Stimulated activated CD8-positive, alpha-beta memory T cell treated with anti-CD3 and anti-CD28 coated beads, Interleukin-7, amount 100 ng/mL, for 4 hours (primary cell): ENCODE measurements at places on chromosomes 3 and 15.

DNA sequence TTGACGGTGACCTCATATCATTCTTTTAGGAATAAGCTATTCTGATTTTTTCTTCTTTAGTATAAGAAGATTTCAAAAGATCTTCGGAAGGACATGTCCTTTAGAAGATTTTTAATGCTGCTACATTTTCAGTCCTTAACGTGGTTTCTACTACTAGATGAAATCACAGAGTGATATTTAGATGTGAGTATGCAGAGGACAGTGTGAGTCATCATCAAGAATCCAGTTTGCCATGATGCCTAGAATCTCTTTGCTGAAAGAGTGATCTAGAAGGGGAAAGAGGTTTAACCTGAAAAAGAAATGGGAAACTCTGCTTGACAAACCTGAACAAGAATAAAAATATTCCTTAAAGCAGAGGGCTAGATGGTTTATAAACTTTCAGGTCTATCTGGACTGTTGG, 43.2 kb downstream of the SLC7A14 start:
- DNase-seq: no peak

DNA sequence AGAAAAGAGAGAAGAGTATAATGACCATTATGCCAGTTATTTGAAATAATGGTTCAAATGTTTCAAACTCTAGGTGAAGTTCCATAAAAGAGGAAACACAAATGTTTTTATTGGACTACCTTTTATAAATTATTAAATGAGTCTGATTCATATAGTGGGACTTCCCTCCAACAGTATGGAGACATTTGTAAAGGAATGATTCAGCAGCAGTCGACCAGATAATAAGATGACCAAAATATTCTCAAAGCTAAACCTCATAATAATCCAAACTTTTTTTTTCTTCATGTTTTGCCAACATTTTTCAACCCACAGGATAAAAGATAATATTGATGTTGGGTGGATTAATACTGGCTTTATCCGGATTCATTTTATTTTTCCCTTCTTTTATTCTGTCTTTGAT, 18.8 kb downstream of the TIPARP start:
- DNase-seq: no peak

- DNase-seq: no peak
These were observed 16.2 kb downstream of the XIRP1 start for GRCh38 chr3:39176025-39176714.

GRCh38 chr15:90099868-90100831, 2.1 kb downstream of the IDH2 start:
- no peak for DNase-seq

DNA sequence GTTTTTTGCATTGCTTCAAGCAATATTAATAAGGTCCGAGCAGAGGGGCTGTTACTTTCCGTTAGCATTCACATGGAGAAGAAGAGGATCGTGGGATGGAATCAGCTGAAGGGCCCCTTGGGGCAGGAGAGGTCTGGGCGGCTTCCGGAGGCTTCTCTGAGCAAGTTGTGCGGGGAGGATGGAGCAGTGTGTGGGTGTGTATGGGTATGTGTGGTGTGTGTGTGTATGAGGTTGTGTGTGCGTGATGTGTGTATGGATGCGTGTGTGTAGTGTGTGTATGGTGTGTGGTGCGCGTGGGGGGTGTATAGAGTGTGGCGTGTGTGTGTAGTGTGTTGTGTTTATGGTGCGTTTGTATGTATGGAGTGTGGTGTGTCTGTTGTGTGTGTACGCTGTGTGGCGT, 25.8 kb downstream of the GABRA5 start:
- DNase-seq: no peak

- no peak for DNase-seq
These were observed 71.9 kb downstream of the PFN2 start for GRCh38 chr3:149898771-149899170.

DNA sequence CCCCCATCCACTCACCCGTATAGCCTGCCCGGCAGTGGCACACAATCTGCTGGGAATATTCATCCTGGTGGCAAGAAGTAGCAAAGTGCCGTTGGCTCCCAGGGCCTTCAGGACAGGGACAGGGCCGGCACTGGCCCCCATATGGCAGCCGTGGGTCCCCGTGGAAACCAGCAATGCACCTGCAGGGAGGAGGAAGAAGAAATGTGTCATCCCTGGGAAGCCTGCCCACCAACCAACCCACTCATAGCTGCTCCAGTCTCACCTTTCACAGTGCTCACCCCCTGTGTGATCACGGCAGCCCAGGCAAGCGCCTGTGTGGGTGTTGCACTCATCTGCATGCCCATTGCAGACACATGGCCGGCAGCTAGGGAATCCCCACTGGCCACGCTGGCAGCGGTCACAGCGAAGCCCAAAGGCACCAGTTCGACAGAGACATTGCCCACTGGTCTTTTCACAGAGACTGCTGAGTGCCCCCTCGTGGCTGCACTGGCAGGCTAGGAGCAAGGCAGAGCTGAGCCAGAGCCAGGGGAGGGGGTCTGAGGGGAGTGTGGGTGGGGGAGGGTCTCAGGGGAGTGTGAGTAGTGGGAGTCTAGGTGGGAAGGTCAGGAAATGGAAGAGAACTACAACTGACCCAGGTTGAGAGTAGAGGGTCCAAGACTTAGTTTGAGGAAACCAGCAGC, 4.5 kb upstream of the USP19 start:
- DNase-seq: no peak

GRCh38 chr3:197837282-197837681, 46.2 kb downstream of the LRCH3 start:
- DNase-seq: no peak

DNA sequence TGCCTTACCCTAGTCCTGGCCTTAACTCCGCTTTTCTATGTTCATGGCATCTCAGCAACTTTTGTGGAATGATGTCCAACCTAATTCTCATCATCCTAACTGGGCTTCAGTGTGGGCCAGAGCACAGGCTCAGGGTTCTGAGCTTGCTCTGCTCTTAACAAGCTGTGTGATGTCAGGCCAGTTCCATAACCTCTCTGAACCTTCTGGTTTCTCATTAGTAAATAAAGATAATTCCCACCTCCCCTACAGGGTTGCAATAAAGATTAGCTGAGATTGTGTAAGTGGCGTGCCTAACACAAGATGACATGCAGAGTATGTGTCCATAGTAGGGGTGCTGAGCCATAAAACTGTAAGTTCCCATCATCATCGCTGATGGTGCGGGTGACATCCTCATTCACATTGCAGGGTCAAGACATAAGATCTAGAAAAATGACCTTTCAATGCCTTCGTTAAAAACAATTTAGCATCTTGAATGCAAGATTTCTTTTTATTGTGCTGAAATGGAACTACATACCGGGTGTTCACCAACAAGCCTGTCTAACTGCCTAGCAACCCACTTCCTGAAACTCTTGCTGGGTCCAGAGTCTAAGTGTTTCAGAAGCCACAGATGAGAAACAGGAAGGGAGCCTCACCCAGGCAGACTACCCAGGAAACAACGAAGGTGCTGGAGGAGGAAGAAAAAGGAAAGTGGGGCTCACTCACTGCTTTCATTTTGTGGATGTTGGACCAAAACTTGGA, 36.2 kb downstream of the CDCP1 start:
- no peak for DNase-seq

GRCh38 chr3:8607234-8608040, 37.2 kb downstream of the SSUH2 start:
- DNase-seq: no peak

- no peak for DNase-seq
These were observed 93.7 kb upstream of the RBMS3 start for GRCh38 chr3:29186982-29187725.

DNA sequence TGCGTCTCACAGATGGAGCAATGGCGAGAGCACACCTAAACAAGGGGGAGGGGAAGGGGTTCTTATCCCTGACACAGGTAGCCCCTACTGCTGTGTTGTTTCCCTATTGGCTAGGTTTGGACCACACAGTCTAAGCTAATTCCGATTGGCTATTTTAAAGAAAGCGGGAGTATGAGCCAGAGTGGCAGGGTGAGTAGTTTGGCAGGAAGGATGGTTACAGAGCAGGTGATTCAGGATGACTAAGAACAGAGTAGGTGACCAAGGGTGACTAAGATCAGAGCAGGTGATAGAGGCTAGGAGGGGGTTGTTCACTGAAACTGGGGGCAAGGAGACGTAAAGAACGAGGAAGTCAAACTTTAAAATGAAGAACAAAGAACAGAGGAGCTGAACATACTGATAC, 511.8 kb downstream of the EDEM1 start:
- no peak for DNase-seq

- DNase-seq: no peak
These were observed 171.9 kb downstream of the FRMD5 start for GRCh38 chr15:44023176-44023575.

DNA sequence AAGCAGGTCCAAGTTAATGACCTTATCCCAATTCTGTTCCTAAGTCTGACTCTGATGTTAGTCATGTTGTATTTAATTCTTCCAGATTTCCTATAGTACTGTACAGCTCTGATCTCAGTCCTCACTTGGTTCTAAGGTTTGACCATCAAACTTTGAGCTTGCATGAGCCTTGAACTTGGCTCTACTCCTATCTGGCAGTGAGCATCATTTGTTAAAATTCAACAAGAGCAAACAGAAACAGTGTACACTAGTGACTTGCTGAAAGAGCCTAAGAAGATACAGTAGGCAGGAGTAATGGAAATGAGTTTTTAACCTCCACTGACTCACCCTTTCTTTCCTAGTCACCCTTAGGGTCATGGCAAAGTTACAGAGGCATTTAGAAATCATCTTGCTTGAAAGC, 451.1 kb upstream of the TPRG1 start:
- DNase-seq: no peak

- DNase-seq: no peak
These were observed 45.3 kb downstream of the ACAP2 start for GRCh38 chr3:195397524-195397923.

- DNase-seq: no peak
These were observed at the start of gene GATA2 for GRCh38 chr3:128492671-128493569. TSS of gene GATA2 (minus strand) at chr3:128493201. CDS start at chr3:128487031, 6,170 bp downstream.

GRCh38 chr15:89802986-89803824, 11.4 kb downstream of the ANPEP start:
- DNase-seq: no peak

- DNase-seq: no peak
These were observed 17.3 kb downstream of the IGSF10 start for GRCh38 chr3:151443583-151443982.

DNA sequence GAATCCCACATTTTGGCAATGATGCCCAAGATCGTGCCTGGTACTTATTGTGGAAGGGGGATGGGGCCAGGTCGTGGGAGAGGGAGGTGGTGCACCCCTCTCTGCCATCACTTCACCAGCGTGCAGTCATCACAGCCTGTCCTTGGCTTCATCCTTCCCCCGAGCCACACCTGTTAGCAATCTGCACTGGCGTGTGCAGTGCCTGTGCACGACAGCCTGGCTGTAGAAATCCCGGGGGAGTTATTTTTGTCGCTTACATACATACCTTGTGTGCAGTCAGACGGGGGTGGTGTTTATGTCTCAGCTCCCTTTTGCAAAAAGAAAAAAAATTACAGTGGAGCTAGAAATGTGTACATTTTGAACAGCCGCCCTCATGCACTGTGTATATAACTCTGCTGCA, 216.0 kb downstream of the TLE3 start:
- no peak for DNase-seq

GRCh38 chr3:13954741-13955483, 75.0 kb upstream of the WNT7A start:
- no peak for DNase-seq

- DNase-seq: no peak
These were observed 31.9 kb upstream of the MCF2L2 start for GRCh38 chr3:183460081-183461055.

DNA sequence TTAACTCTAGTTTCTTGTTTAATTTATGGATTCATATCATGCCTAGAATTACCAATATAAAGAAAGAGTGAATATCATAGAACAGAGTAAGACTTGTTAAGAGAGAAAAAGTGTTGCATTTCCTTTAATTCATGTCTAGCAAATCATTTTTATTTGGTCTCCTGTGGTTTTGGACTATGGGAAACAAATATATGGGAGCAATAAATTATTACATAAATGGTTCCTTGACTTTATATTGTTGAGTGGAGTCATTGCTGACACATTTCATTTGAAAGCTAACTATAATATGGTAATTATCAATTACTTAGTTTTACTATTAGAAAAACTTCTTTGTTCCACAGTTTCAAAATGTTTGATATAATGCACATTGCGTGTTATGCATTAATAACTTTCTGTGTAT, 144.7 kb upstream of the CGNL1 start:
- DNase-seq: no peak

- no peak for DNase-seq
These were observed 127.5 kb downstream of the SNRK start for GRCh38 chr3:43413676-43414368.

DNA sequence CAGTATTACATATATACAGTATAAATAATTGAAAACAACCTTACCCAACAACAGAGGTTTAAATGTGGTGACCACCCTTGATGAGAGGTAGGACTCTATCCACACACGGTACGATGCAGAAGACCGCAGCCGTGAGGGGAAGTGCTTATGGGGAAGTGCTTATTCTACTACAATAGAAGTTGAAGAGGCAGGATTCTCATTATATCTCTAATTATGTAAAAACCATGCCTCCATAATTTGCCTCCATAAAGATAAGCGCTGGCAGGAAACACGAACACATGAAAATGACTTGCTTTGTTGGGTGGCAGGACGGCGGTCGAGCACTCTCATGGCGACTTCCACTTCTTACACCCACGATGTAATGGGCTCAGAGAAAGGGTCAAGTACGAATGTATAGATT, 7.2 kb upstream of the MUC13 start:
- no peak for DNase-seq

DNA sequence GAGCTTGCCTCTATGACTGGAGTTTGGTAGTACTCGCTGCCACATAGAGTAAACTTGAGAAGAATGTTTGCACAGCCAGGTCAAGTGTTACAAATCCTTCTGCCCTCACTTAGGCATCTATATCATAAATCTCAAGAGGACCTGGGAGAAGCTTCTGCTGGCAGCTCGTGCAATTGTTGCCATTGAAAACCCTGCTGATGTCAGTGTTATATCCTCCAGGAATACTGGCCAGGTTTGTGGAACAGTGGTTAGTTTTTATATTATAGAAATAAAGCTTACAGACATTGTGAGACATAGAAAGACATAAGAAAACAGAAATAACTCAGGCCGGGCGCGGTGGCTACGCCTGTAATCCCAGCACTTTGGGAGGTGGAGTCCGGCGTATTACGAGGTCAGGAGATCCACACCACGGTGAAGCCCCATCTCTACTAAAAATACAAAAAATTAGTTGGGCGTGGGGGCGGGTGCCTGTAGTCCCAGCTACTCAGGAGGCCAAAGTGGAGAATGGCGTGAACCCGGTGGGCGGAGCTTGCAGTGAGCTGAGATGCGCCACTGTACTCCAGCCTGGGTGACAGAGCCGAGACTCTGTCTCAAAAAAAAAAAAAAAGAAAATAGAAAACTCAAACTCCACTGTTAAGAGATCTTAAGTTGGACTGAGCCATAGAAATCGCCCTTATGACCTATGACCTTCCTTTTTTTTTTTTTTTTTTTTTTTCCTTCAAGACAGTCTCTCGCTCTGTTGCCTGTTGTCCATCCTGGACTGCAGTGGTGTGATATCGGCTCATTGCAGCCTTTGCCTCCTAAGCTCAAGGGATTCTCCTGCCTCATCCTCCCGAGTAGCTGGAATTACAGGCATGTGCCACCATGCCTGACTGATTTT, 2.2 kb downstream of the RPSA start:
- no peak for DNase-seq

GRCh38 chr3:37114251-37115145, 59.9 kb downstream of the LRRFIP2 start:
- DNase-seq: no peak
